AG20443 (cell line): ENCODE measurements at places on chromosomes 5 and 9.

- no peak for DNase-seq
Observed at GRCh38 chr5:27015758-27016157, 22.6 kb downstream of the CDH9 start.

DNA sequence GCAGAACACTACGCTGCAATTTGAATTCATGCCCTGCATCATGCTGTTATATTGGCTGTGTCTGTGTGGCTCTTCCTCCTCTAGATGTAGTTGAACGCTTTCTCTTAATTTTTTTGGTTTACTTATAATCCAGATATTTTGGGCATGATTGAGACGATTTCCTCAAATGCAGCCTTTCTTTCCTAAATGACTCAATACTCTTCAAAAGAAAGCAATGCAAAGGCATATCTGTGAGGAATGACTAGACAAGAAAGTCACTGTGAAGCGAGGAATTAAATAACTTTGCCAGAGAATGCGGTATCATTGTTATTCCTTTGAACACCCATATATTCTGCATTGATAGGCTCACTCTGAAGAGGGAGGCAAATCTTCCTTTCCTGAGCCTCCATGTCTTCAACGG, 152.8 kb downstream of the YIPF5 start:
- DNase-seq, result no peak

- DNase-seq, result no peak
Observed at GRCh38 chr9:114604989-114605388, 6.1 kb upstream of the TMEM268 start.

GRCh38 chr5:181084621-181085195, 44.6 kb downstream of the BTNL9 start:
- DNase-seq, result no peak

GRCh38 chr5:8906303-8906967, 639.4 kb downstream of the SEMA5A start:
- DNase-seq, result peak; percentile 22

DNA sequence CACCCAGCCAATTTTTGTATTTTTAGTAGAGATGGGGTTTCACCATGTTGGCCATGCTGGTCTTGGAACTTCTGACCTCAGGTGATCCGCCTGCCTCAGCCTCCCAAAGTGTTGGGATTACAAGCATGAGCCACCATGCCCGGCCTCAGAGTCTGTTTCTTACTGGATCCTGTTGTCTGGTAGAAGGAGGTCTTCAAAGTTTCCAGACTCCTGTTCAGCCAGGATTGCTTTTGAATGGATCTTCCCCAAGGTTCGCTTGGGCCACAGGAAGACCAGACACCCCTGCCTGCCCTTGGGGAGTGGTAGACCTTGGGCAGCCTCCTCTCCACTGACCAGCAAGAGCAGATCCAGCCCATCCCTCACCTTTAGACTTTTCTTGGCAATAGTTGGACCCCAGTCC, 7.6 kb upstream of the LCN2 start:
- DNase-seq, result no peak

GRCh38 chr5:88842784-88843183, 40.2 kb downstream of the MEF2C start:
- no peak for DNase-seq

DNA sequence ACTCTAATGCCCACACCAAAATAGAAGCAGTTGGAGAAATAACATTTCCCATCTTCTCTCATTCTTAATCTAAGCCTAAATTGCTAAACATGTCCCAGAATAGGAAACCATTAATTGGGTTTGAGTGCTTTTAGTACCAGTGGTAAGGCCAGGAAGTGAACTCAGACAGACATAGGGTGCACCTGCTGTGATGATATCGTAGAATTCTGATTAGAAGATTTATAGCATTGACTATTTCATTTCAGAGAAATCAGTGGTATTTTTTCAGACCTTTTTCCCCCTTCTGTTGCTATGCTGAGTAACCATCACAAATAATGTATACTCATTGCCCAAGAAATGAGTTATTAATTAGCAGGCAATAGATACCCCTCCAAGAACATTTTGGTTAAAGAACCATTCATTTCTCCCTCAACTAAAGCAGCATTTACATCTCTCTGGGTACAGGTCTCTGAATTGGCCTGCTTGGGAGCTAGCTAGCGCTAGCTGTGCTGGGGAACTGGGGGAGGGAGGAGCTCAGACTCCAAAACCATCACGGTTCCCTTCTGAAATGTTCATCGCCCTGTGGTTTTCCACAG, 7.3 kb downstream of the GLRX start:
- DNase-seq, result no peak
